ENCODE measurements at places on chromosomes 1 and 21.
A peak's percentile ranks its signal among the peaks of the same experiment; 100 is the strongest.

- peak; percentile 37 for DNase-seq
Measured at GRCh38 chr1:54118704-54119103, 34.1 kb downstream of the CDCP2 start.

DNA sequence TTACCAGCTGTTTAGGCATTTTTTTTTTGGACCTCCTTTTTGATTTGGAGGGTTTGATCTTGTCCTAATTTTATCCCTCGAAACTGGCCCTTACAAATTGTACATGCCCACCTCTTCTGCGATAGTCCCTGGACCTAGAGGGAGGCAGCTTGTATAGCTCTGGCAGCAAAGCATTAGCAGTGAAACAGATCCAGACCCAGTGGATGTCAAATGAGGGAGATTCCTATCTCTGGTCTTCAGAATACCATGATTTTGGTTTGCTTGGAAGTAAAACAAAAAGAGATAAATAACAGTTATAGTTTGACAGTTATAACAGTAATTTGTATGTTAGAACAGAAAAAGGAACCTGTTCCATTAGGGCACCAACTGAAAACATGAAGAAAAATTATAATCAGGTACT lies 123.6 kb downstream of the MIS18A start:
- no peak for DNase-seq

- DNase-seq, result peak; percentile 79
Measured at GRCh38 chr1:189424746-189425331, 1052.8 kb downstream of the BRINP3 start.

GRCh38 chr1:47332779-47333577 lies 612 bp upstream of the CMPK1 start:
- no peak for DNase-seq

DNA sequence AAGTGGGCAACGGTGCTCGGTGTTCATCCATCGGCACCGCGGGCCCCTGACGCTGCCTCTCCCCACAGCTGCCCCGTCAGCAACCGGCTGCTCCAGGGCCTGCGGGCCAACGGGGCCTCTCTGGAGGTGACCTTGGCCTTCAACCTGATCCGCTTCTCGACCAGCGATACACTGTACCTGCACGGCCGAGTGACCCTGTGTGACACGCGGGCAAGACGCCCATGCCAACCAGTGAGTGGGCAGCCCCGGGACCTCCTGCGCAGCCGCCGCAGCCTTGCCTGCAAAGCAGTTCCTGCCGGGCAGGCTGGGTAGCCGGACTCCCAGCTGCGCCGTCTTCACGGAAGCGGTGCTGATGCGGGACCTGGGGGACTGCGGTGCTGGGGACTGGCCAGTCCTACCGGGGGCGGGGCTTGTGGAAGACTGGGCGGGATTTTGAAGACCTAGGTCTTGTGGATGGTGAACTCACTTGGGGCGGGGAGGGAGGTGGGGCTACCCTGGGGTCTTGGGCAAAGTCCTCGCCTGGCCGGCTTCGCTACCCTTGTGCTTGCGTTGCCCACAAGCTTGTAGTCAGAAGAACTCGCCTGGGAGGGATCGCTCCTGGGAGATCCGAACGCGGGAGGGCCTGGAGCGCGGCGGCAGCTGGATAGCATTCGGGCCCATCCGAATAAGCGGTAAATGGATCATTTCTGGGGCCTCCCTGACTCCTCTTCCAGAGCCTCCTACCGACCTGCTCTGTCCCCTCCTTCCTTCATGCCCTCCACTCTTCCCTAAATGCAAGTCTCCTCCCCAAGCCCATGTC lies 8.8 kb upstream of the CEP85 start:
- DNase-seq, result peak; percentile 62

GRCh38 chr1:244904119-244904518 lies 39.8 kb upstream of the HNRNPU start:
- no peak for DNase-seq

DNA sequence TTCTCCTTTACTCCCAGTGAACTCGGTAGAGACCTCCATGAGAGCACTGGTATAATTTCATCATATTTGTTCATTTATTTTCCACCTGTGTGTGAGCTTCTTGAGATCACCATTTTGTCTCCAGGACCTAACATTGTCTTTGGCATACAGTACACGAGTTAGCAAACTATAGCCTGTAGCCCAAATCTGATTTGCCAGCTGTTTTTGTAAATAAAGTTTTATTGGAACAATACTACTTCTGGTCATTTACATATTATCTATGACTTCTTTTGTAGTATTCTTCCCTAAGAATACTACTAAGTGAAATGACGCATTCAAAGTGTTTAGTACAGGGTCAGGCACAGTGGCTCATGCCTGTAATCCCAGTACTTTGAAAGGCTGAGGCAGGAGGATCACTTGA lies 449.5 kb downstream of the PLPP3 start:
- no peak for DNase-seq

- DNase-seq, result no peak
Measured at GRCh38 chr1:54356680-54357147, 49.5 kb downstream of the SSBP3 start.

GRCh38 chr1:196977278-196977677 lies at the start of gene CFHR5:
Gene CFHR5, plus strand, starts transcription at chr1:196977556. Its CDS starts 109 bp downstream, at chr1:196977665.
- no peak for DNase-seq

DNA sequence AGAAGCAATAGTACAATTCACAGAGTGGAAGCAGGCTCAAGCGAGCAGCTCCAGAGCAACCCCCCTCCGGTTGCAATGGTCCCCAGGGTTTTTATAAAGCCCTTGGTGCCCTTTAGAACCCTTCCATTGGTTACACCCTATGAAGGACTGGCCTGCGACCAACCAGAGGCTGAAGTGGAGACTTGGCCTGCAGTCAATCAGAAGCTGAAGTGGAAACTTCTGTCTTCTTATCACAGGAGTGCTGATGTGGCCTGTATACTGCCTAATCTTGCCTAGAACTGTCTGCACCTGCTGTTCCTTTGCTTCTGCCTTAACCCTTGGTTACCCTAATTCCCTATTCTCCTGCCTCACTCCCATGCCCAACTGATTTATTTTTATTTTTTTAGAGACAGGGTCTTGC lies 15.4 kb upstream of the FRRS1 start:
- no peak for DNase-seq

- peak; percentile 14 for DNase-seq
Measured at GRCh38 chr1:63821091-63822005, 47.5 kb downstream of the ROR1 start.

DNA sequence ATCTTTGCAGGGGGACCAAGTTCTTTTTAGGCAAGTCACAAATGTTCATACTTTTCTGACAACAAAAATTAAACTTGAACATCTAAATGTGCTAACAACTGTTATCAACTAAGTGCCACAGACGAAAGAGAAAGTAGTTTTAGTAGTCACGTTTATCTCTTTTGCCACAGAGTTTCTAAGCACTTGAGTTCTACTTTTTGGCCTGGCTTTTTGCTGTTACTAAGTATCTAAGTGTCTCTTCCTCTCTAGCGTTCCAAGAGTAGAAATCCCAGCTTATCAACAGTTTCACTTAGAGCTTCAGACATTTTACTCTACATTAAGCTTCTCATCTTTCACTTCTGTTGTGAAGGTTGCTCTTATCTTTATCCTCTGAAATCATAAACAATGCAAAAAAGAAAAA lies 34.2 kb downstream of the GATAD2B start:
- no peak for DNase-seq

GRCh38 chr1:69294171-69294570 lies 273.6 kb upstream of the LRRC7 start:
- DNase-seq, result no peak

DNA sequence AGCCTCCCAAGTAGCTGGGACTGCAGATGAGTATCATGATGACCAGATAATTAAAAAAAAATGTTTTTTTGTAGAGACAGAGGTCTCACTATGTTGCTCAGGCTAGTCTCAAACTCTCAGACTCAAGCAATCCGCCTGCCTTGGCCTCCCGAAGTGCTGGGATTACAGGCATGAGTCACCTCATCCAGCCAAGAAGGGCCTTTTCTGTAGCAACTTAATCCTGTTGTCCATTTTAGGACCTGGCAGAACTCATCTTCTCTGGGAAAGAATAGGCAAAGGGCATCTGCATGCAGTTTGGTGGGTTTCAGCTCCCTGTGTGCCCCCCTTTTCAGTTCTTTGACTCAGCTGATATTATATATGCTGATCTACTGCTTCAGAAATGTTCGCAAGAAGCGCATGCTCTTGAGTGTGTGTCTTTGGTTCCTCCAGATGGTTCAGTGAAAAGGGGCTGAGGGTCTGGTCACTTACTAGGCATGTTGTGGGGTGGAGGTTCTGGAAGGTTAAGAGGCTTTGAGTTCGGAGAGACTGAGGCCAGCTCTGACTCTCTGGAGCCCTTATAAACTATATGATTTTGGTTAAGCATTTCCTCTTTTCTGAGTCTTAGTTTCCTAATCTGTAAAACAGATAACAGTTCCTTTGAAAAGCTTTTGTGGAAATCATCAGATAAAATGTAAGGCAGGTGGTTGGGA lies 19.4 kb upstream of the SRSF4 start:
- DNase-seq, result no peak

GRCh38 chr1:81806432-81806770 lies 5.7 kb downstream of the ADGRL2 start:
- no peak for DNase-seq

- no peak for DNase-seq
Measured at GRCh38 chr1:213817156-213817555, 170.6 kb upstream of the PROX1 start.

- peak; percentile 75 for DNase-seq
Measured at GRCh38 chr1:199422206-199422605, 605.3 kb upstream of the NR5A2 start.

GRCh38 chr1:50522691-50523342 lies 99.6 kb upstream of the DMRTA2 start:
- no peak for DNase-seq

DNA sequence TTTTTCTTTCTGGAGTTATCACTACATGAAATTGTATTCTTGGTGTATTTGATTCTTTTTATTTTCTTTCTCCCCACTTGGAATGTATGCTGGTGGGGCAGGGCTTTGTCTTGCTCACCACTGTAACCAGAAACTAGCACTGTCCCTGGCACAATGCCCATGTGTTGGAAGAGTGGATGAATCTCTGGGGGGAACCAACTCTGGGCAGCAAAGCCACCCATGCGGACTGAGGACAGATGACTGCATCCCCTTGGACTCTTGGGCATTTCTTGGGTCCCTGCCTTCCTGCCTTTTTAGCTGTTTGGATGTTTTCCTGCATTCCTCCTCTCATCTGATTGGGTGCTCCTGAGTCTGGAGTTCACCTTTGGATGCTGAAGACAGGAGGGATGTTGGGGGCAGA lies 6.1 kb downstream of the CYP4B1 start:
- DNase-seq, result no peak

- DNase-seq, result no peak
Measured at GRCh38 chr21:28943631-28944030, 49.0 kb downstream of the LTN1 start.

DNA sequence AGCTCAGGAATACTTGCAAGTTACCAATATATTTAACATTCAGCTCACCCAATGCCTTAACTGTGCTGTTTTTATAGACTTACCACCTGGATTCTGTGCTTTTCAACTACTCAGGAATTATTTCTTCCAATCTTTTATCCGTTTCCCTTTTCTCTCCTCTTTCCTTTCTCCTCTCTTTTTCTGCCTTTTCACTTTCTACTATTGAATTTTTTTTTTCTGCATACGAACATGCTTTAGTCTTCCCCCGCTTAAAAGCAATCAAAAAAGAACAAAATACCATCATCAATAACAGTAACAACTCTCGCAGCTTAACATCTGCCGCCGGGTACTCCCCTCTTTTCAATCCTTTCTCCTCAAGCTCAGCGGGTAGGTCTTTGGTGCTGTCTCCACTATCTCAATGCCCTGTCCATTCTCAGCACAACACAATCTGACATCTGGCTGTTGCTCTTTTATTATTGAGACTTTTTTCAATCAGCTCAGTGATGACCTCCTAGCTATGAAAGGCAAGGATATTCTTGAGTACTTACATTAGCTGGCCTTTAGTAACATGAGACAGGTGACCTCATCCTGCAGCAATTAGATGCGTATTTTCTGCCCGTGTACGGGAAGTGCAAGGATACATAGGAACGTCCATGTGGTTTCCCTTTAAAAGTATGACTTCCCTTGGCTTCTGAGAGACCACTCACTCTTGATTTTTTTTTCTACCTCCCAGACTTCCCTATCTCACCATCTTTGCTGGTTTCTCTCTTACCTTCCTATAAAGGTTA lies 40.2 kb upstream of the SIPA1L2 start:
- peak; percentile 53 for DNase-seq

DNA sequence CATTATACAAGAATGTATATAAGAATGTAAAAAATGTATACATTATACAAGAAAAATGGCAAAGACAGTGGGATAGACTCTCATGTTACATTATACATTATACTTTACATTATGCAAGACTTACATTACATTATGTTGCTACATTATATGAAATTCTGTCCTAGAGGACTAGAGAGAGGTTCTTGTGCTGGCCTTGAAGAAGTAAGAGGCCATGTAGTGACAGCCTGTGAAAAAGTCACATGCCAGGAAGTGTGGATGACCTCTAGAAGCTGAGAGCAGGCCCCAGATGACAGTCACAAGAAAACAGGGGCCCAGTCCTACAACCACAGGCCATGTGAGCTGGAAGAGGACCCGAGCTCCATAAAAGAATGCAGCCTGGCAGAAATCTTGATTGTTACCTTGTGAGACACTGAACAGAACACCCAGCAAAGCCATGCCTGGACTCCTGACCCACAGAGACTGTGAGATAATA lies 30.5 kb upstream of the AHCYL1 start:
- DNase-seq, result no peak

- no peak for DNase-seq
Measured at GRCh38 chr1:230350208-230350921, 75.8 kb downstream of the PGBD5 start.

DNA sequence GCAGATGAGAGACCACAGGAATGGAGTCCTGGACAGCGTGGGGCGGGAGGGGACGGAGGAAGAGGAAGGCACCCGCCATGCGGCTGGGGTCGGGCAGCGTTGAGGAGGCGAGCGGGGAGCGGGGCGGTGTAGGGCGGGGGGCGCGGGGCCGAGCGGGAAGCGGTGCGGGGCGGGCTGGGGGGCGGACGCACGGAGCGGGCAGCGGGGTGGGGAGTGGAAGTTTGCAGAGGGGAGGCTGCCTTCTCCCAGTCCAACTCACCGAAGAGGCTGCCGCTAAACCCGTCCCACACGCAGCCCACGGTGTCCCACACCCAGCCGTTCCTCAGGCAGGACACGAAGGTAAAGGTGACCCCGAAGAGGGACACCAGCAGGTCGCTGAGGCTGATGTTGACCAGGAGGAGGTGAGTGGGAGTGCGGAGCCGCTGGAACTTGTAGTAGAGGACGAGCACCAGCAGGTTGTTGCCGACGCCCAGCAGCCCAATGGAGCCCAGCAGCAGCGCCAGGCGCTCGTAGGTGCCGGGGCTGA lies 483 bp downstream of the CHML start:
- peak; percentile 54 for DNase-seq

- no peak for DNase-seq
Measured at GRCh38 chr21:27326301-27326700, 359.4 kb upstream of the ADAMTS5 start.

GRCh38 chr1:59317343-59317742 lies 20.4 kb downstream of the FGGY start:
- no peak for DNase-seq

GRCh38 chr1:21277180-21277579 lies 13.1 kb downstream of the ECE1 start:
- DNase-seq, result no peak

DNA sequence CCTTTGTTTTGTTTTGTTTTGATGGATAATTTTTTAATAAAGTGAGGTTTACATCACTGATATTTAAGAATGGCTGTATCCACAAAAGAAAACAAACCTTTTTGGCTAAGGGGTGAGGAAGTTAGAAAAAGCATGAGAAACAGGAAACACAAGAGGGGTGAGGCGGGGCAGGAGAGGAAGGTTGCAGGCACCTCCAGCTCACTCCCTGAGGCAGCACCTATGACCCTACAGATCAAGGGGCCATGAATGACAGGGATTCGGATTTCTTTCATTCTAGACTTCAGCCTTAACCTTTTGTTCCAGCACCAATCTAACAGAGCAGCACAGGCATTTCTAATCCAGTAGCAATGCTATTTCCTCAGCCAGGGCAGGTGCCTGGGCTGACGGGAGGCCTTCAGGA lies 4.4 kb downstream of the CLCA4 start:
- DNase-seq, result peak; percentile 11

All from epithelial cell of esophagus (primary cell).